ENCODE measurements at places on chromosomes 6 and 20.
A peak's percentile ranks its signal among the peaks of the same experiment; 100 is the strongest.

GRCh38 chr6:14354919-14355572 is 237.5 kb downstream of the CD83 start:
- no peak for DNase-seq

DNA sequence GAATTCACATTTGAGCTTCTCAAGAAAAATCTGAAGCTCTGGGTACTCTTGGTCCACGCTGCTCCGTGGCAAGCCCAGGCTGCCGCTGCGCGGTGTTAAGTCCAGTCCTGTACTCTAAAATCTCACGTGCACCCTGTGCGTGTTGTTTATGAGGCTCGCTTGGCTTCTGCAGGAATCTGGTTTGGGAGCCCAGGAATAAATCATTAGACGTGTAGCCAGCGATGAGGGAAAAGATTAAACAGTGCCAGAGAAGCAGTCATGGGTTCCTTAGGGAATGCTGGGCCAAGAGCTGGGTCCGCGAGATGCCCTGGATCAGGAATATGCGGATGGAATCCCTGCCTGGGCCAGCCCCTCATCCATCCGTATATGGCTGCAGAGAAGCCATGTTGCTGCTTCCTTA is 87.3 kb downstream of the KCNB1 start:
- no peak for DNase-seq

- no peak for DNase-seq
Measured at GRCh38 chr6:100463630-100464161, 1.0 kb downstream of the SIM1 start.

GRCh38 chr20:53639128-53639527 is 45.5 kb upstream of the ZNF217 start:
- no peak for DNase-seq

GRCh38 chr20:47740121-47740861 is 45.0 kb downstream of the SULF2 start:
- no peak for DNase-seq

- no peak for DNase-seq
Measured at GRCh38 chr6:13769034-13769654, 45.2 kb downstream of the MCUR1 start.

- DNase-seq, result no peak
Measured at GRCh38 chr20:1242099-1242498, 16.3 kb downstream of the RAD21L1 start.

- DNase-seq, result peak; percentile 63
Measured at GRCh38 chr20:45322952-45323383, 14.9 kb upstream of the MATN4 start.

GRCh38 chr6:82622461-82622860 is 258.8 kb downstream of the TPBG start:
- no peak for DNase-seq

DNA sequence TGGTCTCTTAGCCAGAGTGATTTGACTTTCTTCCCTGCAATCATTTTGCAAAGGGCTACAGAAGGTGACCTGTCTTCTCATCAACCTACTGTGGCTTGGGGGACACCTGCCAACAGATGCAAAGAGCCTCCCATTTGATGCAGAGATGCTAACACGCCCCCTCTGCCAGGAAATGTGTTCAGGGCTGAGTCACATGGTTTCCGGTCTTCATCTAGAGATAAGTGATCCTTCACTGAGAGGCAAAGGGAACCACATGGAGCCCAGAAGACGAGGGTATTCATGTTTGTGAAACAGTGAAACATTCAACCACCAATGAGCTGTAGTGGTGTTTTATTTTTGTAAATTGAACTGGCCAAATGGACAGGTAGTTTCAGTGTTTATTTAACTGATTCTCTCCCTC is 109.0 kb upstream of the RIN2 start:
- DNase-seq, result no peak

- no peak for DNase-seq
Measured at GRCh38 chr6:43471399-43471798, 6.0 kb upstream of the TJAP1 start.
